Activated naive CD8-positive, alpha-beta T cell treated with anti-CD3 and anti-CD28 coated beads, Interleukin-2, amount 50 U/mL, for 24 hours (primary cell): ENCODE measurements at places on chromosomes 5 and 9.

DNA sequence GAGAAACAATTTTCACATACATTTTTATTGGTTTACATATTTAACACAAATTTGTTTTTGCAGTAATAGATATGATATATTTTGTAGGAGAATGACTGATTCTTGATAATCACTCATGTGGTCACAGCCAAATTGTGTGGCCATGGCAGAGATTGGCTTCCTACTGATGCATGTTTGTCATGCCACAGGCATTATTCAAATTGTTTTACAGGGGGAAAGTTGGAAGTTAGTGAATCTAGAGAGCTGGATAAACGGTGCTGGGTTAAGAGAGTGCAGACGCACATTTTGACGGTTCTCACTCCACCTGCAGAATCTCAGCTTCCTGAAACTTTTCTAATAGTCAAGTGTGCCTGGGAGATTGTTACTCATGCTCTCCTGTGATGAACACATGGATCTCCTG is 91.1 kb upstream of the FBN2 start:
- DNase-seq: no peak

DNA sequence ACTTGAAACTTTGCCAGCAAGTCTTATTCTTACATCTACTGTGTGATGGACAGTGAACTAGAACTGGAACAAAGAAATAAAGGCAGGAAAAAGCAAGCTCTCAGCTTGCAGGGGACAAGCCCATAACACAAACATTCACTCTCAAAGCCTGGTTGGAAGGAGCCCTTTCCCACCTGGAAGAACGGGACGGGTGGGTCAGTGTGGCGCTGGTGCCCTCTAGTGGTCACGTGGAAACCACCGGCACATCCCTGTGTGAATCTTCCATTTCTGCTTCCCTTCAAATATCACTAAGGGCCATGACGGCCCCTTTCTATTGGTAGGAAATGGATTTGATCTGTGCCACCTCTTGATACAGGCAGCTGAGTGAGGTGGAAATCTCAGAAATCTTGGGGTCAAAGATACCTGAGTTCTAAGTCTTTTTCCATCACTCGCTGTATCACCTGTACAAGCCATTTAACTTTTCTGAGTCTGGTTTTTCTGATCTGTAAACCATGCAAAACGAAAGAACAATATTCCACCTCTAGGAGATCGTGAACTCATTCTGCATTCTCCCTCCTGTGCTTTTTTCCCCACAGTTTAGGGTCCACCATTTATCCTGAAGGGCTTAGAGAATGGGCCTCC is 211.6 kb downstream of the MSX2 start:
- peak; percentile 59 for DNase-seq

DNA sequence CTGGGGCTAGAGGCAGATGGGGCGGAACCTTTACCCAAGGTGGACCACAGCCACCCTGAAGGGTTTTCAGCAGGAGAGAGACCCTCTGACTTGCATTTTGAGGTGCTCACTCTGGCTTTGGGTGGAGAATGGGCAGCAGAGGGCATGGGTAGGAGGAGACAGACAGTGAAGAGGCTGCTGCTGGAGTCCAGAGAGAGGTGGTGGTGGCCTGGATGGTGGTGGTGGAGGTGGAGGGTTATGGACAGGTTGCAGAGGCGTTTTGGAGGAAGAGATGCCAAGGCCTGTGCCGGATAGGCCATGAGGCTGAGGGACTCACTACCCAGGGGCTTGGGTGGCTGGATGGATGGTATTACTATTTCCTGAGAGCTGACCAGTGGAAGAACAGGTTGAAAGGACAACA is 46.1 kb upstream of the CDKN2AIPNL start:
- no peak for DNase-seq

DNA sequence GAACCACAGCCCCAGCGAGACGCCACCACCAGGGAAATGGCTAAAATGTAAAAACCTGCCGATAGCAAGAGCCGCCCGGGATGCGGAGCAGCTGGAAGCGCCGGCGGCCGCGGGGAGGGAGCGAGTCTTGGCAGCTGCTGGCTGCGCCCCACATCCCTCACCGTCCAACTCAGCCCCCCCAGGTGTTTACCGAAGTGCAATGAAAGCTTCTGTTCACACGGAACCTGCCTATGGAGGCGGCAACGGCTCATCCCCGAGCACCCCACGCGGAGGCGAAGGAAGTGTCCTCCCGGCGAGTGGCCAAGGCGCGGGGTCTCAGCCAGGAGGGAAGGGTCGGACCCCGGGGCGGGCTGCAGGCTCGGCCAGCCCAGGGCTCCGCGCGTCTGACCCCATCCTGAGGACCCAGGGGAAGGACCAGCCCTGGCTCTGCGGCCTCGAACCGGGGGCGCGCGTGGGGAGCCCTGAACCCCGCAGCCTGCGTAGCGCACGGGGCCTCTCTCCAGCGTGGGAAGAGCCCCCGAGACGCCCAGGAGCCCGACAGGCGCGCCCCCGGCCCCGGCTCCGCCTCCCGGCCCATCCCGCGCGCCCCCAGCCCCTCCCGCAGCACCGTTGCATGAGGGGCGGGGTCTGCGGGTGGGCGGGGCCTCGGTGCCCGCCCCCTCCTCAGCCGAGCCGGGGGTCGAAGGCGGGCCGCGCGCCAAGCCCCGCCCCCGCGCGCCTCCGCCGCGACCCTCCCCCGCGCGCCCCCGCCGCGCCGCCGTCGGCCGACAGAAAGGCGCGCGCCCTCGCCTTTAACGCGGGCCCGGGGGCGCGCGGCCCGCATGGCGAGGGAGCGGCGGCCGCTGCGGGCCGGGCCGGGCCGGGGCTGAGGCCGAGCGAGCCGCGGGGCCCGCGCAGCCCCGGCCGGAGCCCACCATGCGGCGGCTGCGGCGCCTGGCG is at the start of gene DIPK1B:
Gene DIPK1B, plus strand, starts transcription at position 822 of the 939 bp plus-strand sequence. Its CDS starts 94 bp downstream, at position 916.
- no peak for DNase-seq

GRCh38 chr5:167642779-167643517 is 648.5 kb upstream of the WWC1 start:
- DNase-seq: no peak

DNA sequence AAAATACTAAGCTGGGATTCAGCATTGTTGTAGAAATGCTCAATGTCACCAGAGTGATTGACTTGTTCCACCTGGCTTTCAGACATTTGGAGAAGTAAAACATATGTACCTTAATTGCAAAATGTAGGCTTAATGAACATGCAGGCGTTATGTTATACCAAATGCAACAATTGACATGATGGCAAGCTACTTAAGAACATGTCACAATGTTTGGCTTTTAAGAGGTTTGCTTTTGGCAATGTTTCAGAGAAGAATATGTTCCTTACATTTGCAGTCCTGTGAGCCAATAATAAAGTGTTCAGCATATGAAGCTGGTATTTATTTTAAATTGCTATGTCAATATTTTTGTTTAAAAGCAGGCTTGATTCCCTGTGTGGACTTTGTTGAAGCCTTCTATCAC is 111.7 kb upstream of the NUDT12 start:
- DNase-seq: no peak

DNA sequence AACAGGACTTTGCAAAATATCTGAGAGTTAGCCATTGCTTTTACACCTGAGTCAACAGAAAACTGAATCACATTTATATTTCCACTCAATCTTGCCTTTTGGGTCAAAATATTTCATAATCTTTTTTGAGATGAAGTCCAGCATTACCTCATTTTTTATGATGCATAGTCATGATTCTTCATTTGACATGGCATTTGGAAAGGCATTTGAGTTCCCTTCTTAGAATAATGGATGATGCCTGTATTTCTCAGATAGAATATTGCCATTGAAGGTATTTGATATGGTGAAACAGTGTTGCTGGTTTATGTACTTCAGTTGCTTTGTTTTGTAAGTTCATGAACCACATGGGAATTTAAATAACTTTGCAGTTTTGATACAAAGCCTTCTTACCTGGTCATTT is 180.4 kb downstream of the PRR16 start:
- DNase-seq: no peak

DNA sequence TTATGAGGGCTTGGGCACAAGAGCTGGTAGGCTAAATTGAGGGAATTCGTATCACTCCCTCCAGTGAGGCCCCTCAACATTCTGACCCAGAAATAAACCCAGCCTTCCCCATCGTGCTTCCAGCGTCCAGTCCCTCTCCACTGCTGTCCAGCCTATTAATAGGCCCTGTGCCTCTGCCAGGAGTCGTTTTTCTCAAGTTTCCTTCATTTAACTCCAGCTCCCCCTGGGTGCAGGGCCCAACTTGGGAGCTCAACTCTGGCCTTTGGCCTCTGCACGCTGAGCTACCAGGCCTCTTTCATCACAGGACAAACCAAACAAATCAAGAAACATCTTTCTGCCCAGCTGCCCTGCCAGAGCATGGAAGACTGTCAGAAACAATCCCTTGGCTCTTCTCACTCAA is 10.0 kb downstream of the HBEGF start:
- no peak for DNase-seq

DNA sequence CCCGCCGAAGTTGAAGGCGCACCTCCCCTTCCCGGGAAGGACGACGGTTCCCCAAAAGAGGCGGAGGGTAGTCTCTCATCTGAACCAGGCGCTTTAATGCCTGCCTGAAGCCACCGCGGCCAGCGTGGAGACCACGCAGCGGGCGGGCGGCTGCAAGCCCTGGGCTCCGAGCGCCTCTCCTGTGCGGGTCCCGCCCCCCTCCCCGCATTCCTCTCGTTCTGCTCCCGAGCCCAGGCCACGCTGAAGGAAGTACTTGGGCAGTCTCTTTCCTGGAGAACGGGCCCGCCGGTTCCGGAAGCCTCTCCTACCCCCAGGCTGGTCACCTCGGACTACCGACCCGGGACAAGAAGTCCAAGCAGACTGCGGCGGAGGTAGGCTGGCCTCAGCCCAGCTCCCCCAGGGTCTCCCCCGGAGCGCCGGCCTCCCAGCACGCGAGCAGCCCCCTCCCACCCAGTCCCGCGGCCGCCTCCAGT is 571 bp downstream of the PPIC start:
- DNase-seq: no peak

DNA sequence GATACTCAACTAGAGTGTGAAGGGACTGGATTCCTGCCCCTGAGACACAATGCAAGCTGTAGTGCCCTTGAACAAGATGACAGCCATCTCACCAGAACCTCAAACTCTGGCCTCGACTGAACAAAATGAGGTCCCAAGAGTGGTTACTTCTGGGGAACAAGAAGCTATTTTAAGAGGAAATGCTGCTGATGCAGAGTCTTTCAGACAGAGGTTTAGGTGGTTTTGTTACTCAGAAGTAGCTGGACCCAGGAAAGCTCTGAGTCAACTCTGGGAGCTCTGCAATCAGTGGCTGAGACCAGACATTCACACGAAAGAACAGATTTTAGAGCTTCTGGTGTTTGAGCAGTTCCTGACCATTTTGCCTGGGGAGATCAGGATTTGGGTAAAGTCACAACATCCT is 2.4 kb downstream of the ZNF483 start:
- no peak for DNase-seq

DNA sequence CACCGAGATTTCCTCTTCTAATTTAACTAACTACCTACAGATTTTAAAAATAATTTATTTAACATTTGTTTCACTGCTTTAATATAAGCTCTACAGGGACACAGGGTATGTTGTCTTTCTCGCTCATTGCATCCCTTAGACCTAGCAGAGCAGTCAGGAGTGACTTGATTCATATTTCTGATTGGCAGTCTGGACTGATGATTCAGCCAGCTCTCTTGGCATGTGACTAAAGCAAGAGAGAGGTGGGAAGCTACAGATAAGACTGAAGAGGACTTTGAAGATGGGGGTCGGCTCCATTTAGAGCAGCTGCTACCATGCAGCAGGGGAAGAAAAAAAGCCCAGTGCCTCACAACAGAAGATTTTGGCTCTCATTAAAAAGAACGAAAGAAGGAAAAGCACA is 173.4 kb upstream of the STK32A start:
- no peak for DNase-seq

DNA sequence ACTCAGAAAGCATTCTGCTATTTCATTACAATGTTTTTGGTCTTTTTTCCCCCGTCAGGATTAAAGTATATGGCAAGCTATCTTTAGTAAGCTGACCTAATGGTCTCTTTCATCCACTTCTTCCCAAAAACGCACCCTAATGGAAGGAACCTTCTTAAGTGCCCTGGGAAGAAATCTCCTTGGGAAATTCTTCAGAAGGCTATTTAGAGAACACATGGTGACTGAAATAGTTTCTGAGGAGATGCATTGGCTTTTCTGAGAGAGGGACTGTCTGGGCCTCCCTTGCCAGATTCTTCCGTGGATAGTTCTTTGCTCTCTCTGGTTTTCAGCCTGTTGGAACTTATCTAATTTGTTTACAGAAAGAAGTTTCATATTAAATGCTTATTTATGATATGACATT is 524.1 kb upstream of the MEF2C start:
- DNase-seq: no peak

DNA sequence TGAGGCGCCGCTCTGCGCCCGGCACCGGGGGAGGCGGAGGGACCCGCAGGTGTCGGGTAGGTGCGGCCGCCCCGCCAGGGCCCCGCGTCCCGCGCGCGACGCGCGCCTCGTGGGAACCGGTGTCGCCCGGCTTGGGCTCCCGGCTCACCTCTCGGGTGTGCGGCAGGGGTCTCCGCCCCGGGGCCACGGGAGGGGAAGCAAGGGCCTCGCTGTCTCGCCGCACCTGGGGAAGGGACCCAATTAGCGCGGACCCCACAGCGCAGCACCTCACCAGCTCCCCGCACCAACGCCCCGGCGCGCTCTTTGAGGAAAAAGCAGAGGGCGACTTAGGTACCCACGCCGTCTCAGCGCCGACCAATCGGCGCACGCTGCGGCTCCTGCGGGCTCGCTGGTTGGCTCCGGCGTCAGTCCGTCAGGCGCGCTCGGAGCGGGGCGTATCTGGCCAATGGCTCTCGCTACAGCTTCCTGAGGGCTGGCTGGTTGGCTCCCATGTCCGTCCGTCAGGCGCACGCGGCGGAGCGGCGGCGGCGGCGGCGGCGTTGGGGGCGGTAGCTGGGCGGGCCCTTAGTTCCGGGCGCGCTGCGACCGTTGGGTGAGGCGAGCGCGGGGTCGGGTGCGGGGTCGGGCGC is at the start of gene TRAF2:
Gene TRAF2, plus strand, starts transcription at position 567 of the 629 bp plus-strand sequence. CDS start 12,225 bp downstream, outside the sequence.
- peak; percentile 98 for DNase-seq

- peak; percentile 43 for DNase-seq
Measured at GRCh38 chr9:87792831-87793288, 66.9 kb downstream of the CTSL start.

- no peak for DNase-seq
Measured at GRCh38 chr5:57072218-57072892, 101.5 kb upstream of the GPBP1 start.

DNA sequence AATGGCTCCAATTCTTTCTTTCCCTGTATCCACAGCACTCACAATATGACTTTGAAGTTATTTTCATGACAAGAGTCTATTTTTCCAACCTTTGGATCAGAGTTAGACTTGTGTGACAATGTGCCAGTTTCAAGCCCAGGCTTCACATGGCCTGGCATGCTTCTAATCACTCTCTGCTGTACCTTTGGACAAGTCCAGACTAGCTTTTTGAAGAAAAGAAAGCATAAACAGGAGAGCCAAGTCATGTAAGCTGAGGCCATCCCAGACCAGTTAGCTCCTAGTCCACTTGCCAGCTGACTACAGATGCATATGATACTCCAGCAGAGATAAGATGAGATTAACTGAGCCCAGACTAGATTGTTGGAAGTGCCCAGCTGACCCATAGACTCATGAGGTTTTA is 513.6 kb upstream of the C9orf72 start:
- no peak for DNase-seq

- DNase-seq: no peak
Measured at GRCh38 chr5:74866596-74867162, 492 bp upstream of the FAM169A start.

- DNase-seq: no peak
Measured at GRCh38 chr5:40841068-40841805, at the start of gene CARD6. Gene CARD6, plus strand, starts transcription at chr5:40841367. Its CDS starts 16 bp downstream, at chr5:40841383.
